ENCODE measurements at places on chromosomes 5 and 9.

- no peak for DNase-seq
Measured at GRCh38 chr5:112192866-112193265, 226.2 kb downstream of the EPB41L4A start.

DNA sequence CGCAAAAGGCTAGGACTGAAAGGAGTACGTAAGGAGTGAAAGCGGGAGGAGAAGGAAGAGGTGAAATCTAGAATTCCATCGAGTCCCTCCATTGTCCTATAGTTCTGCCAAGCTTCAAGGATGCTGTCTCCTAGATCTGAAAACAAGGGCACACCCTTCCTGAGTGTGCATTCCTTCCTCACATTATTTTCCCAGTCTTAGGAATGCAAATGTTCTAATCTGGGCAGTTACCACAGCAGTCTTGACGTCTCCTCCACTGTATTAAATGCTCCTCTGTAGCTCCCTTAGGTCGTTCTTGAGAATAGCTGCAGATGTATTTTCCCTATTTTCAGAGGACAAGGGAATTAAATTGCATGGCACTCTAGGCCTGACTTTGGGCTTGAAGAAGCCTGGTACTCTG, 127.6 kb downstream of the SLIT3 start:
- no peak for DNase-seq

- no peak for DNase-seq
Measured at GRCh38 chr9:13857521-13857920, 456.4 kb downstream of the NFIB start.

GRCh38 chr5:102545175-102545574, 46.4 kb upstream of the SLCO6A1 start:
- DNase-seq = no peak

DNA sequence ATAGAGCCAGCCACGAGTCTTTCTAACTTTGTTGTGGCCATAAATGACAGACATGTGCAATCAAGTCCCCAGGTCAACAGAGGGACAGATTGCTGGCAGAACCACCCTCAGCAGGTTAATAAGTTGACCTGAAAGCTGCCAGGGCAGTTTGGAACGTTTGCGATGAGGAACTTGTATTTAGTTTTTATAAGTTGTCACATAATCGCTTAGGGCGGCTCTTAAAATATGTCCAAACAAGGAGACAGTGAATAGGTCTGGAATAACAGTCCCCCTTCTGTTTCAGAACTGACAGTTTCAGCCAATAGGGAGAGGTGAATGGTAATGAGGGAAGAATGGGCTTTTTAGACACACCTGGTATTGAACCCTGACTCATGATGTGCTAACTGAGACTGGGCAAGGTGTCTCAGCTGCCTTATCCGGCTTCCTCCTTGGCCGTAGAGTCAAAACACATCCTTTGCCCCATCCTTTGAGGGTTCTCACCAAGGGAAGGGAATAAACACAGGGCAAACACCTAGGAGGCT, 33.6 kb upstream of the GABRP start:
- DNase-seq = no peak

GRCh38 chr9:117936185-117937130, 232.3 kb downstream of the TLR4 start:
- DNase-seq = no peak

- DNase-seq = no peak
Measured at GRCh38 chr9:75657015-75657414, 233.5 kb upstream of the PCSK5 start.

DNA sequence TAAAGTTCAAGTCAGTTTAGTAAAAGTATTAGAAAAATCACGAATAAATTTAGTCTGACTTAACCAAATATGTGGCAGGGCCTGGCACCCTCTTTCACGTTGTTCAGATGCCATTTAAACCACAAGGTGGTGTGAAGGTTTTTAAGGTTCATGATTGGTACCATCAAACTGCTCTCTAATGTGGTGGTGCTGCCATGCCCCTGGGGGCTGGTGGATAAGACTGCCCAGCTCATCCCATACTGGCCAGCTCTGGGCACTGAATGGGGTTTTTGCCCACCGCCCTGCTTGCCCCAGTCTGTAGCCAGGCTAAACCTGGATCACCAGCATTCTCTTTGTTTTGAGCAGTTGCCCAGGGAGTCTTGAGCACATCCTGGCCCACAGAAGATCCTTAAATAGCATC, 159.3 kb downstream of the GABBR2 start:
- DNase-seq = no peak

DNA sequence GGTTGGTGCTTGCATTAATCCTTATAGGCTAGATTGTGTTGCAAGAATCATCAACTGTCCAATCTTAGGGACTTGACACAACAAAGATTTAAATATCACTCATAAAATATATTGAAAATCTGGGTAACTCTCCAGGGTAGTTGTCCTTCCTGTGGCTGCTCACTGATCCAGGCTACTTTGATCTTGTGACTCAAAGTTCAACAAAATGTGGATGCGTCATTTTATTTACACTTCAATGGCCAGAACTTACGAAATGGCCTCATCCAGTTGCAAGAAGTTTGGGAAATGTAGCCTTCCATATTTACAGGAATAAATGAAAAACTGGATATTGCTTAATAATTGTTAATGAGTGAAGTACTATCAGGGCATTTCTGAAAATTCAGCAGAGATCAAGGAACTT, 235.5 kb upstream of the ACTBL2 start:
- no peak for DNase-seq

GRCh38 chr9:14271093-14271673, 42.8 kb downstream of the NFIB start:
- no peak for DNase-seq

DNA sequence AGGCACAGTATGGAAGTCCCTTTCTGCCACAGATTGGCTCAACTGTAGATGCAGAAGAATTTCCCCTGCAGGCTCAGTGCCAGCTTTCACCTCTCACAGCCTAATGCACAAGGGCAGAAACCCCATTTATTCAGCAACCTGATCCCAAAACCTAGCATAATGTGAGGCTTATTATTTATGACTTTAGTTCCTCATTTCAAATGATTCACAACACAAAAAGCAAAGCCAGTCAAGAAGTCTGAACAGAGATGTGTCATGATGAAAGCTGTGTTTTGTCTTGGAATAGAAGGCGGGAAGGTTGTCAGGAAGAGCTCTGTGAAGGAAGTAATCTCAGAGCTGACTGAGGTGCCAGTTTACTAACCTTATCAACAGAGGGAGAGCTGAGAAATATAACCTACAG, 369.7 kb downstream of the LRRC70 start:
- DNase-seq = no peak

GRCh38 chr9:37290366-37290939, 132.0 kb upstream of the GRHPR start:
- no peak for DNase-seq

GRCh38 chr9:135340143-135340655, 139.4 kb upstream of the PPP1R26 start:
- no peak for DNase-seq

DNA sequence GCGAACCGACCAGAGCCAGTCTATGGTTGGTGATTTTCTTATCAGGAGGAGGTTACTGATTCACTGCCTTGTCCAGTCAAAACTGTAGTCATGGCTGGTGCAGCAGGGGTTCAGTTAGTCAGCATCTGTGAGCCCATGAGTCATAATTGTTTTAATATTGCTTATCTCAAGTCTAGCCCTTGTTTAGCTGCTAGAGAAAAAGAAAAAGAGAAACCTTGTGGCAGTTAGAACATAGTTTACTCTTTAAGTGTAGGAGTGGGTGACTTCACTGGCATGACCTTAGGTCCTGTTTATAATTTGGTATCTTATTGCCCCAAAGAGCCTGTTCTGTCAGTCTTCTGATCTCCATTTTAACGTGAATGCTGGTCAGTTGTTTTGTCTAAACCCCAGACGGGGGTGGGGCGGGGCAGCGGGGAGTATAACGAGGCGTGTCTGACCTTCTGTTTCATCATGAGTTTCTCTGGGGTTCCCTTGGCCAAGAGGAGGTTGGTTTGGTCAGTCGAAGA, 76.9 kb upstream of the NFIL3 start:
- DNase-seq = no peak

GRCh38 chr9:129889941-129890717, 54.9 kb downstream of the USP20 start:
- DNase-seq = no peak

- no peak for DNase-seq
Measured at GRCh38 chr5:52863715-52864290, 76.1 kb downstream of the ITGA1 start.

DNA sequence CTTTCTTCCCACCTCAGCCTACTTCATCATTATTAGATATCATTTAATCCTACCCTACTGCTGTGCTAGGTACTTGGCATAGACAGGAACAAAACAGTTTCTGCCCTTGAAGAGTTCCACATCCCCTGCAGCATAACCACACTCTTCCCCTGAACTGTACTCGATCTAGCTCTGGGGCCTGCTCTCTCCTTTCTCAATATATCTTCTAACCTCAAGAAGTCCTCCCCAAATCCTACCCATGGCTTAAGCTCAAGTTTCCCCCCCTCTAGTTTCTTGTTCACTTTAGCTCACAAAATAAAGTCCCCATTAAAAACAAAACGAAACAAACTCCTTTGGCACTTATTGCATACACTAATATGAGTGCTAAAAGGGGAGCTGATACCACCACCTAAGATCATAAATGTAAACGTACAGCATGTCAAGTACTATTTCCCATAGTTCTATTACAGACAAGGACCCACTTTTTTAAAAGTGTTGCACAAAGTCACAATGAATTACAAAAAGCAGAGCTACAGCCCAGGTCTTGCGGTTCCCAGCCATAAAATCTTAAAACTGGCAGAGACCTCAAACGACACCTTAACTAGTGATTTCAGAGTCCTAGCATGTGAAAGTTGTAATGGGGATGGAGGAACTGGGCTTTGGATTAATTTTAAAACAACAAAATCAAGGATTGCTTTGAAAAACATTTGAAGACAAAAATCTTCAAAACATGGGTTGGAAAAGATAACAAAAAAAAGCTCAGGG, 80.7 kb downstream of the PTPDC1 start:
- DNase-seq = no peak

GRCh38 chr9:73871636-73872035, 625.5 kb upstream of the RORB start:
- DNase-seq = no peak

- no peak for DNase-seq
Measured at GRCh38 chr5:110909415-110909814, 162.1 kb upstream of the TSLP start.

DNA sequence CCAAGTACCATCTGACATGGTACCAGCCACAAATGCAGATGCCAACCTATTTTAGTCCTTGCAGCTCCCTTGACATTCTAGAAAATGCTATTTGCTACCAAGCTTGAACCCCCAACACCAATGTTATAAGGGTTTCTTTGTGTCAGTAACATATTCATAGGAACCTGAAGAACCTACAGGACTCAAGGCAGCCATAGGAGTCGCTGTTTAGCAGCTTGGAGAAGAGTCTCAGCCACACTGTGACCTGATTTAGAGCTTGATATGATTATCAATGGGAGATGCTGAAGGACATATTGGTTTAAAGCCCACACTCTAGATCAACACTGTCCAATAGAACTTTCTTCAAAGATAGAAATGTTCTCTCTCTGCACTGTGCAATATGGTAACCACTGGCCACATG, 6.4 kb upstream of the ZFR start:
- DNase-seq = no peak

GRCh38 chr5:68545636-68546295, 330.2 kb downstream of the PIK3R1 start:
- no peak for DNase-seq

GRCh38 chr5:27479859-27480258, 441.5 kb upstream of the CDH9 start:
- no peak for DNase-seq

DNA sequence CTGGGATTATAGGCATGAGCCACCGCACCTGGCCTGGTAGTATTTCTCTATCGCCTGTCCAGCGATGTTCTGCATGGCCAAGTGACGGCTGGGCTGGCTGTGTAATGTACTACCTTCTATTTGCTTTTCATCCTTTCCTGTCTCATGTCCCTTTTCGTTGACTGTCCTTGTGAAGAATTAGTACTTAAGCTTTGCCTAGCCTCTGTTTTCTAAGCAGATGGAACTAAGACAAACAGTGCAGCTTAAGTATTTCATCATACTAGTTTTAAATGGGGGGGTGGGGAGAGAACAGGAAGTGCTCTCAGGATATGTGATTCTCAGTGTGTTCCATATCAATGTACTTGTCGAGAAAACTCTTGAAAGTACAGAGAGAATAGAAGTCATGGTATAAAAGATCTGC, 31.7 kb upstream of the CCL21 start:
- no peak for DNase-seq

DNA sequence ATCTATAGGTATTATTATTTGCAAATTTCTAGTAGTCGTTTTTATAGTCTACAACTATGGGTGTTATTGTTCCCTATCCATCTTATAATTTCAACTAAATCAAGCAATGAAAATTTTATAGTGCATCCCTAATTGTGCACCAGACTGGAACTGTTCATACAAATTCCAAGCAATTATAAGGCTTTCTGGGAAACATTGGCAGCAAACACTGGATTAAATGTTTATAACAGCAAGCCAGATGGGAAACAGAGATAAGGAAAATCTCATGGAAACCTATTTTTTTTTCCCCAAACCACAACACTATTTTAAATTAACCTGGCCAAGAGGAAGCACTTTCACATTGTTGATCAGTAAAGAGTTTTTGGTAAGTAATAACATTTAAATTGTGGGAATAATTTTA, 524.3 kb downstream of the RASEF start:
- DNase-seq = no peak

GRCh38 chr5:172544371-172545095, 90.2 kb upstream of the SH3PXD2B start:
- DNase-seq = no peak

- no peak for DNase-seq
Measured at GRCh38 chr9:104808035-104808614, 44.2 kb downstream of the NIPSNAP3B start.

DNA sequence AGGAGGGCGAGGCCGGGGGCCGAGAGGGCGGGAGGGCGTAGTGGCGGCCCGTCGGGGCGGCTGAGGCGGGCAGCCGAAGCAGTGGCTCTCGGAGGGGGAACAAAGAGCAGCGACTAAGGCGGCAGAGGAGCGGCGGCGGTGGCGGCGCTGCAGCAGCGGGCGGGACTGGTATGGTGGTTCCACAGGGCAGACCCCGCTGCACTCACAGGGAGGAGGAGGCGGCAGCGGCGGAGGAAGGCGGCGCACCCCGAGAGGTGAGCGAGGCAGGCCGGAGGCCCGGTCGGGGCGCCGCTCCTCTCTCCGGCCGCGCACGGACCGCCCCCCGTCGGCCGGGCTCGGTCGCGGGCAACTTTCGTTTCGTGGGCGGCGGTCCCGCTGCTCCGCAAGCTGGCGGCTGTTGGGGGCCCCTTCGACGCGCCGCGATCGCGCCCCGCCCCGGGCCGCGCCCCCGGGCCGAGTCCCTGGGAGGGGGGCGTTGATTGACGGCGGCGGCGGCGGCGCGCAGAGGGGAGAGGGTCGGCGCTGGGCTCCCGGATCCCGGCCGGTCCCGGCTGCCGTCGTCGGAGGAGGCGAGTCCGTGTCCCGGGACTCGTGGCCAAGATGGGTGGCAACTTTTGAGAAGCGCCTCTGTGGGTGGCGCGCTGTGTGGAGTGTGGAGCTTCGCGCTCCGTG, 467 bp downstream of the CNOT6 start:
- no peak for DNase-seq

Data from cortex of kidney (tissue), 1 donor.